ENCODE measurements at places on chromosomes 6 and 20.

GRCh38 chr20:56440346-56441007, 27.9 kb upstream of the RTF2 start:
- peak; percentile 68 for DNase-seq

- no peak for DNase-seq
These were observed 562.2 kb upstream of the NOX3 start for GRCh38 chr6:156017838-156018237.

GRCh38 chr20:48703107-48703506, 124.7 kb downstream of the PREX1 start:
- no peak for DNase-seq

DNA sequence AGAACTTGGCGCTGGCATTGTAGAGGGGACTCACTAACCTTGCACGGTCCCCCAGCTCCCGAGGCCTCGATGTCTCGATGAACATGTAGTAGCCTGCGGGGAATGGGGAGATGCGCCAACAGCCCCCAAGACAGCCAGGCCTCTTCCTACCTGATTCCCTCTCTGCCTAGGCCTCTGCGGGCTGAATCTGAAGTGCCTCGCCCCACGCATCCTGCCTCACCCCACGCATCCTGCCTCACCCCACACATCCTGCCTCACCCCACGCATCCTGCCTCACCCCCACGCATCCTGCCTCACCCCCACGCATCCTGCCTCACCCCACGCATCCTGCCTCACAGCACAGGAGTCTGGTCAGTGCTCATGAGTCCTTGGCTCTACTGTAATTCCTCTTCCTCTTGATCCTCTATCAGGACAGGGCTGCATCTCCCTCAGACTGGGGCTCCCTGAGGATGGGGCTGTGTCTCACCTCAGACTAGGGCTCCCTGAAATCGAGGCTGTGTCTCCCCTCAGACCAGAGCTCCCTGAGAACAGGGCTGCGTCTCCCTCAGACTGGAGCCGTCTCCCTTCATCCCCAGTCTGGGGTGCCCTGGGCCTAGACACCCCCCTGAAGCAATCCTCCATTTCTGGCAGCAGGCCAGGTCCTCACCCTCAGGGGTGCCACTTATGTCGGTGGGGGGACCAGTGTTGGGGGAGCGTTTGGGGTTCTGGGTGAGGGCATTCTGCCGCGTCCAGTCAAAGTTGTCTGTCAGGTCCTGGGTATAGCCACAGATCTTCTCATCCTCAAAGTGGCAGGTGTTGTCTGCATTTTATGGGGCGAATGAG, 53.6 kb downstream of the MDGA1 start:
- no peak for DNase-seq

DNA sequence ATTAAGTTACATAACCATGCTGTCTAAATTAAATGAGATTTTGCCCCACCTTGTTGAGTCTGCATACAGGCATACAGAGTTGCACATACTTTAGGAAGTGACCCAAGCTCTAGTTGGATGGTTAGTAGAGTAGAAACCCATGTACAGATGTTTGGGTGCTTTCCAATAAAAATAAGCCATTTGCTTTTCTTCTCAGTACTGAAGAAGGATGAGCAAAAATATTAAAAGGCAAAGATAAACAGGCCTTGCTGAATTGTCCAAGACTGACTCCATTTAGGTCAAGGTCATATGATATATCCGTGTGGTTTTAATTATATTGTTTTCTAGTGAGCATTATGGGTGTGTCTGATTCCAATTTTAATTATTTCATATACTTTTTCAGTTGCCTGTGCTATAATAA, 589.4 kb downstream of the RFPL4B start:
- DNase-seq = no peak

- DNase-seq = no peak
These were observed 684.6 kb upstream of the MARCKS start for GRCh38 chr6:113172531-113172966.

- no peak for DNase-seq
These were observed 223.4 kb downstream of the FOXC1 start for GRCh38 chr6:1832844-1833787.

DNA sequence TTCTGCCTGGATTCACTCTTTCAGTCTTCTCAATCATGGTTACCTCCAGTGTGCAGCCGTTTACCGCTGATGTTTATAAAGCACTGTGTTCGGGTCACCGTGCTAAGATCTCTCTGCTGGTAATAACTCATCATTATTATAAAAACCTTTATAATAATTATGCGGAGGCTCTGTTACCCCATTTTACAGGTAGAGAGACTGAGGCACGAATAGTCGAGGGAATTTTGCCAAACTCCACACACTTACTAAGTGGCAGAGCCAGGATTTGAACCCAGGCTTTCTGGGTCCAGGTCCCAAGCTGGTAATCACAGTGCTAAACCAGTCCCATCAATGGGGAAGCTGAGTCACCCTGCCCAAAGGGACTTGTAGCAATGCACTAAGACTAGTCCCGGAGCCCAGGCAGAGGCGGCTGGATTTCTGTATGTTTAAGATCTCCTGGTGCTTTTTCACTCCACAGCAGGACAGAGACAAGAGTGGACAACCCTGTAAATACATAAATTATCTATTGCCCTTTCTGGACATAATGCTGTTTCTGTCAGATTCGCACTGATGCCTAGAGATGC, 48.1 kb downstream of the SYNJ2 start:
- no peak for DNase-seq

- DNase-seq = no peak
These were observed 171.6 kb upstream of the PHACTR1 start for GRCh38 chr6:12544821-12545565.

- DNase-seq = no peak
These were observed 124.9 kb downstream of the SCML4 start for GRCh38 chr6:107699254-107699653.

DNA sequence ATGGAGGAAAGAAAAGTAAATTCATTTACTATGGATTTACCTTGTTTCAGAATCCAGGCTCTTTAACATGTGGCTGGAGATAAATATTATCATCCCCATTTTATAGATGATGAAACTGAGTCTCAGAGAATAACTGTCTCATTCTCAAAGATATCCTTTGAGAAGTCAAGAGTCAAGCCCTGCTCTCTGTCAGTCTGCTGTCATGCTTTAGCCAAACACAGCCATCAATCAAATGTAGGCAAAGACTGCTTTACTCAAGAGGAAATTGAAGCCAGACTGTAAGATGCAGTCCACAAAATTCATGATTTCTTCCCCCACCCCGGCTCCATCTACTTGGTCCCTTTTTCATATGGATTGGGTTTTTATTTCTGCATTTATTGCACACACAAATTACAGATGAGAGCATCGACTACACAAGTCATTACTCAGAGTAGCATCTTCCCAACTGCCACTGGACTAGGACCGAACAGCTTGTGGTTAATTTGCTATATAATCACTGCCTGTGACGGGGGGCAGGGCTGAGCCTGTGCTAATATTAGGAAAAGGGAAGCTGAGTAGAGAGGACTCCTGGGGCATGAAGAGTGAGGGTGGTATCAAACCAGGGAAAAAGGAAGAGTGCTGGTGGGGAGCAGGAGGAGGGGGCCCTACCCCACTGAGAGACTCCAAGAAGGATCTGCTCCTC, 102.7 kb upstream of the TOP1 start:
- no peak for DNase-seq

DNA sequence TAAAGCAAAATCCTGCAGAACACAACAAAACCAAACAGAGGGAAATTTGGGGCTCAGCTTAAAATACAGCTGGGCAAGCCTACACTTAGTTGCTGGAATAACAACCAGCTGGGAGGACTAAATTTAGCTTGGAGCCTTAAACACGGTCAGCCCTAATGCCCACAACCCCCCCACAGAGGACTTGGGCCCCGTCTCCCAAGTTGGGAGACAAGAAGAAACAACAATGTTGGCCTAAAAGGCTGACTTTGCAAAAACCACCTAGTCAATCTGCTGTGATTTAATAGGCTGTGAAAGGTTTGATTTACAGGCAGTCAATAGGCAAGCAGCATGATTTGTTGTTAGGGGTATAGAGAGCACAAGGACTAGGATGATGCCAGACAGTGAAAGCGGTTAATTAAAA, 40.3 kb upstream of the ARMC2 start:
- DNase-seq = no peak

DNA sequence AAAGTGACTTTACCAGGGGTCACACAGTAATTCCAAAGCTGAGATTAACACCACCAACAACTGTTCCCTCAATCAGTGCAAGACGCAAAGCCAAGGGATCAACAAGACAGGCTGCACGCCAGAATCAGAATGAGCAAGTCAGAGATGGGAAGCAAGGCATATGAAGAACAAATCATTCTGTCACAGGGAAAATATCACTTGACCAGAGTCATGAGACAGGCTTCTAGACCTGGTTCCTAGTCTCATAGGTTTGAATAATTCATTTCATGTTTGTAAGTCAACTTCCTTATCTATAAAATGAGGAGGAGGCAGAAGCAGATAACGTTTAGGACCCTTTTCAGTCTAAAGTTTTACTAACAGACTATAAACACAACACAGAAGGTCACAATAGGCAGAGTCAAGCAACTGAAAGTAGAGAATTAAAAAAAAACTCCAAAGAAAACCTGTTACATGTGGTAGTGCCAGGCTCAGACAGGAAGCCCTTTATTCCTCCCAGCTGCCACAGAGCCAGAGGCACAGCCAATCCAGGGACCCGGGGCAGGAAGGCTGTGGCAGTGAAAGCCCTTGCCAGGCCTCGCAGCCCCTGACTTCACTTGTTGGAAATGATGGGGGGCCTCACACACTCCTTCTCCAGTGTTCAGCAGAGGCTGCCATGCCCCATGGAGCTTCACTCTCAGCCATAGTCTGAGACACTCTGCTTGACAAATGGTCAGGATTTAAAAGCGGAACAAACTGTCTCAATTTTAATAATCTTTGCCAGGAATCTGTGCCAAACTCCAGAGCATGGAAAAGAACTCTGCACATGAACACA, 29.2 kb upstream of the DST start:
- no peak for DNase-seq

DNA sequence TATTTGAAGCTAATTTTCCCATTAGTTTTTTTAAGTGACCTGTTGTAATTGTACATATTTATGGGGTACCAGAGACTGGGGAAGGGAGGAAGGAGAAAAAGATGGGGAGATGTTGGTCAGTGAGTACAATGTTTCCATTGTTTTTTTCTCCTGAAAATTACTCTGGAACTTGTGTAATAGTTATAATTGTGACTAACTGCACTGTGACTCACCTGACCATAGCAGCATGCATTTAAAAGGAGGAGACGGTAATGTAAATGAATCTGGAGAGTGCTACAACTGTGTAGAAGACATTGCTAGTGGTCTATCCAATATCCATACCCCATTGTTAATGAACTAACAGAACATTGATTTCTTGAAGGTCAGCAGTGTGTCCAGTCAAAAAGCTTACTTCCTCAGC, 133.4 kb downstream of the RFPL4B start:
- no peak for DNase-seq

DNA sequence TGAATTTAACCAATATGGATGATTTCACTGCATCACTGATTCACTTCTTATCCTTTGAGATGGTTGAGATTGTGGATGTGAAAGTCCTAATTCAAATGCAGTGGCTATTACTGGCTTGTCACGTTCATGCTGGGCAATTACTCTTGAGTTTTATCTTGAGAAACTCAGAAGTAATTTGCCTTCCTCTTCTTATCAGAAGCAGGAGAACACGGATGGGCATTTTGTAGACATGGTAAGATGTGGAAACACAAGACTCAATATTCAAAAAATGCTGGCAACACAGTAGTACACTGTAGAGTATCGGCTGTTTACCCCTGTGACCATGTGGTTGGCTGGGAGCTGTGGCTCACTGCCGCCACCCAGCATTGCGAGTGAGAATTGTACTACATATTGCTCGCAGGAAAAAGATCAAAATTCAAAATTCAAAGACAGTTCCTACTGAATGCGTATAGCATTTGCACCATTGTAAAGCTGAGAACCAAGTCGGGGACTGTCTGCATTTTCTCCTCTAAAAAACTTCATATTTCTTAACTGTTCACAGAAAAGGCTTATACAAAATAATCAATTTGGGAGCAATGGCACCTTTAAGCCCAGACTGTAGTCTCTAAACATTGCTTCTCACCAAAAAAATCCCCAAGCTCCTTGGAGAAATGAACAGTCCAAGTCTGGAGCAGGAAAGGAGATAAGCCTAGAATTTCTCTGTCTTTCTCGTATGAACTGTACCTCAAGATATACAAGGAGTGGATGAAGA, 61.9 kb upstream of the ELOVL5 start:
- peak; percentile 54 for DNase-seq

GRCh38 chr20:47248448-47248966, 108.0 kb downstream of the ZMYND8 start:
- no peak for DNase-seq

DNA sequence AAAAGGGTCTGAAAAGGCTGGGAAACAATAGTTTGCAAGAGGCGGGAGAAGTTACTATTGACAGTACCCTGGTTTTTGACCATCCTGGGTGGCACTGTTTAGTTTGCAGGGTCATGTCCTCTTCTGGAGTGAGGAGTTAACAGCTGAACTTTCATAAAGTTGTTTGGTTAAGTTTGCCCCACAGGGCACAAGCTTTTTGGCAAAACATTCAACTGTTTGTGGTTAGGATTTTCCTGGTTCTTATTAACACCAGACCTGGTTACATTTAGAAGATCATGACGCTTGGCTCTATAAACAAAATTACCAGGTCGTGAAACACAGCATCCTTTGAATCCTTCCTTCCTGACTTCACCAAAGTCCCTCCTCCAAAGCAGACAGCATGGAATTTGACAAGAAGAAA, 106.1 kb downstream of the RIN2 start:
- no peak for DNase-seq

- DNase-seq = no peak
These were observed 100.0 kb downstream of the RREB1 start for GRCh38 chr6:7207720-7208119.

DNA sequence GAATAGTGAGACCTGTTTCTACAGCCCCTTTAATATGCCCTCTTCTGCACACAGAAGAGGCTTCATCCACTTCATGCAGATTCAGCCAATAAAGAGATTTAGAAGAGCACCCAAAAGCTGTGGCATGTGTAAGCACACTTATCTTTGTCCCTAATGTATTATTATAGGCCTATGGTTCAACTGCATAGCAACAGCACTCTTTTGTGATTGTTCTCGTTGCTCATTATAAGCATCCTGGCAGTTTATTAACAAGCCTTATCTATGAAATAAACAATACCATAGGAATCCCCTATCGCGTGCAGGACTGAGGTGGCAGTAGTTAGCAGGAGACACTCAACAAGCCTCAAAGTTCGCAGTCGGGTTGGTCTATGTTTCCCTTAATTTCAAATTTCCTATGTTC, 138.5 kb upstream of the BEND6 start:
- DNase-seq = no peak

DNA sequence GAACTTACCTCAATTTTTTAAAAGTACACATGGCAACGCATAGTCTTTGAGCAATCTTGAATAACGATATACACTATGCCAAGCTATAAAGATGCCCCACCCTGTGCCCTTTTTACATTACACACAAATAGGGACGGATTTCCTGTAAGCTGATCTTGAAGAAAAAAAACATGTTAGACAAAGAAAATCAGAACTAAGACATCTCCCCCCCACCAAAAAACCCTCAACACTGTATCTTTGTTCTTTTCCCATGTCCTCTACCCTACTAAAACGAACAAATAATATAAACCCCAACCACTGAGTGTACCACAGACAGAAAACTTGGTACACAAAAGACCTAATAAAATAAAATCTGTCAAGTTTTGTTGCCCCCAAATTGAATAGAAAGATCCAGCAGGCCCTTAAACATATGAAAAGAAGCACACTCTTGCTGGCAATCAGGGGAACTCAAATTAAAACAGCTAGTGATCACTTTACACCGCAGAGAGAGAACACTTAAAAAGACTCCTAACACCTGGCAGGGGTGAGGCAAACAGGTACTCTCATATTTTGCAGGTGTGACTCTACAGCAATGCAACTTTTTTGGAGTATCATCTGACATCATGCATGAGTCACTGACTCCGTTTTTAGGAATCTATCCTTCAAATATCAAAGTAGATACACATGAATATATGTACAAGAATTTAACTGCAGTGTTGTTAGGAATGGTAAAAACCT, 29.6 kb downstream of the BACH2 start:
- DNase-seq = no peak

Measured in GM13976 (cell line).